ENCODE measurements at places on chromosomes 12 and 14.
A peak's percentile ranks its signal among the peaks of the same experiment; 100 is the strongest.

- DNase-seq = no peak
Observed at GRCh38 chr12:109725321-109726105, 11.9 kb downstream of the FAM222A start.

DNA sequence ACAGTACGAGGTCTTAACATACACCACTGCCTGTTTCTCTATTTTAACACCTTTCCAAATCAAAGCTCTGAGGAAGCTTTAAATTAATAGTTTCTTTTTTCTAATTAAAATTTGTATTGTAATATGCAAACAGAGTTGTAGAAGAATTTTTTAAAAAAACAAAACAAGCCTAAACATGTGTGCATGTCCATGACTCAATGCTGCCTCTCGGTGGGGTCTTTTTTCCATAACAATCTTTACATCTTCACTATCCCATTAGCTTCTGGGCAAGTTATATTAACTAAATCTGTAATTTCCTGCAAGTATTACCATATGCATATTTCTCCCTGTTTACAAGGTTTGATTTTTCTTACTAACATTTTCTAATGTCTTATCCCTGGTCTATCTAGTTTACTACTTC is 143.9 kb upstream of the NAV3 start:
- no peak for DNase-seq

GRCh38 chr12:54173066-54173726 is 15.6 kb downstream of the SMUG1 start:
- DNase-seq = peak; percentile 39

- DNase-seq = no peak
Observed at GRCh38 chr12:71947645-71948105, 9.0 kb downstream of the TPH2 start.

GRCh38 chr12:106119301-106119700 is 19.5 kb downstream of the NUAK1 start:
- no peak for DNase-seq

- no peak for DNase-seq
Observed at GRCh38 chr12:108364879-108365278, 25.8 kb upstream of the CMKLR1 start.

DNA sequence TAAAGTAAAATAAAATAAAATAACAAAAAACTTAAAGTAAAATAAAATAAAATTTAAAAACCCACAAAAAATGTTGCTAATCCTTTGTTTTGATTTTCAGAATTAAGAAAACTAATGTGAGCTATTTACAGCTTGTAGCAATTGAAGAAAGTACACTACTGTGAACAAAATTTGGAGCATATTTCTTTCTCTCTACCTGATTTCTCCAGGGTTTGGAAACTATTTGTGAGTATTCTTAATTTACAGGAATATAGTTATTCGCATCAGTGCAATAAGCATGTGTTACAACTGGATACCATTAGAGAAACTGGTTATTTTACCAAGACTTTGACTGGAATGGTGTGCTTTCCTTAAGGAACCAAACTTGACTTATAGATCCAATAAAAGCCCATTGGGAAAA is 86.1 kb upstream of the CNOT2 start:
- DNase-seq = no peak

- no peak for DNase-seq
Observed at GRCh38 chr12:98294051-98294805, 221.2 kb upstream of the TMPO start.

DNA sequence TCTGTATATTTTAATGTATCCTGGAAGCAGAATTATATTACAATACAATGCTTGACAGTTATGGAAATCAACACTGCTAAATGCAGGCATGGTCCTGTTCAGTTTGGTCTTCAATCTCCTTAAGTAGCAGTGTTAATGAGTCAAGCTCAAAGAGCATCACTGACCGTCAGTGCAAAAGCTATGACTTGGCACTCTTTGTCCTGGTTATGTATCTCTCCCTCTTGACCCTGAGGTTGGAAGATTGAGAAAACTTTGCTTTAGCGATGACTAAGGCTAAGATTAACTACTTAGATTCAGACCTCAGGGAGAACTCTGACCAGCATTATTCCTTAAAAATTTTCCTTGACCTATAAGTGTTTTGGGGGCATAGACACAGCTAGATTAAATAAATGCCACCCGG is 10.9 kb downstream of the CLEC7A start:
- no peak for DNase-seq

- no peak for DNase-seq
Observed at GRCh38 chr12:49683599-49684309, 23.5 kb downstream of the FMNL3 start.

DNA sequence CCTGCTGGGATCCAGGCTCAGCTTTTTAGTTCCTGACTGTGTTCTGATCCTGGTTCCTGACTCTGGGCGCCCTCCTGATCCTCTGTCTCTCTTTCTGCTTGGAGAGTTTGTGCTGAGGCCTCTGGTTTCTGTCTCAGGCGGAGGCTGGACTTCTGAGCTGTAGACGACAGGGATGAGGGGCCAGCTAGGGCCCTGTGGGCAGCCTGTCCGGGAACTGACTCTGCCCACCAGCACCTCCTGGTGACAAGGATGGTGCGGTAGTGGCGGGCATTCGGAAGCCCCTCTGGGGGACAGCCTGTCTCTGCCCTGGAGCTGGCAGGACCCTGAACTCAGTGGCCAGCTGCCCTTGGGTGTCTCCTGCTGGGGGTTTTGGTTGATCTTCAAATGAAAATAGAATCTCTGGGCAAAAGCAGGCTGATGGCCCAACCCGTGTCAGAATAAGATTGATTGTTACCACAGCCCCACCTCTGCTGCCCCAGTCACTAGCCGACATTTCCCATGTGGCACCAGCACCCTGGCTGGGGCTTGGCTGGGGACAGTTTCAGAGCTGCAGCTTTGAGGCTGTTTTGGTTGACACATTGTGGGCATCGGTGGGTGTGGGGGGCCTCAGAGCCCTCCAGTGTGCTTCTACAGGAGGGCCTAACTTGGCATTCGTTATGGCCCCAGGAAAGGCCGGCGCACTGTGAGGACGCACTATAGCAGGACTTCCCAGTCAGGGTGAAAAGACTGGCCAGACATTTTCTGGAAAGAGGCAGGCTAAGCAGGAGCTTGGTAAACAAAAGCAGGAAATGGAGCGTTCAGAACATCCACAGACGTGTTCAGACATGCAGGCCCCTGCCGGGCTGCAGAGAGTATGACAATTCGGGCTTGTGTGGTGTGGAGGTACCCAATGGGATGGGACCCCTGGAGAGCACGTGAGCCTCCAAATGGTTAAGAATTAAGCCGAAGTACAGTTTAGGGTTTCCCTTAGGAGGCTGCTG is 16.2 kb downstream of the KRT80 start:
- DNase-seq = no peak

DNA sequence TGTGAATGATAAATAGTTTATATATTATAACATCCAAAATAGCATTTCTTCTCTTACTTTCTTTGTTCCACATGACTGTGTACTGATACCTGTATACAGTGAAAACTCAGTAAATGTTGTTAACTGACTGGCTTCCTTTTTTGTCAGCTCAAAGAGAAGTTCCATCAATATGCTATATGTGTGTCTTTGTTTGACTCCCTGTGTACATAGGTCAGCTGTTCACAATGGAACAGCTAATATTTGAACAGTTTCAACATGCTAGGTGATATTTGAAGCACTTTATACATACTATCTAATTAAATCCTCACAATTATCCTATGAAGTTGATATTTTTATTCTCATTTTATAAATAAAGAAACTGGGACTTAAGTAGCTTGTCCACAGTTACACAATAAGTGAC is 15.3 kb upstream of the KICS2 start:
- no peak for DNase-seq

DNA sequence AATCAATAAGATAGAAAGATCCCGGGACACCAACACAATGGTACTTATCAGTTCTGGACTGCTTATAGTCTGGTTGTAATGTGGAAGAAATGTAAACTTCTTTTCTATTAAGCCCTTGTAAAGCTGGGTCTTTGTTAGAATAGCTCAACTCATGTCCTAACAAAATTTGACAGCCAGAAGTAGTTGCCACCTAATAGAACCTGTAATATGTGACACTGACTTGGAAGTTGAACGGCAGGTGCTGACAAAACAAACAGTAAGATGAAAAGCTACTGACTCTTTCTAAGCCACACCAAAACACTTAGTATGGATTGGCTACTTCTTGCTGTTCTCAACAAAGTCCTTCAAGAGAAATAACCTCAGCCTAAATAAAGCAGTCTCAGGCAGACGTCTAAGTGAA is 56.6 kb downstream of the KIF21A start:
- DNase-seq = no peak

DNA sequence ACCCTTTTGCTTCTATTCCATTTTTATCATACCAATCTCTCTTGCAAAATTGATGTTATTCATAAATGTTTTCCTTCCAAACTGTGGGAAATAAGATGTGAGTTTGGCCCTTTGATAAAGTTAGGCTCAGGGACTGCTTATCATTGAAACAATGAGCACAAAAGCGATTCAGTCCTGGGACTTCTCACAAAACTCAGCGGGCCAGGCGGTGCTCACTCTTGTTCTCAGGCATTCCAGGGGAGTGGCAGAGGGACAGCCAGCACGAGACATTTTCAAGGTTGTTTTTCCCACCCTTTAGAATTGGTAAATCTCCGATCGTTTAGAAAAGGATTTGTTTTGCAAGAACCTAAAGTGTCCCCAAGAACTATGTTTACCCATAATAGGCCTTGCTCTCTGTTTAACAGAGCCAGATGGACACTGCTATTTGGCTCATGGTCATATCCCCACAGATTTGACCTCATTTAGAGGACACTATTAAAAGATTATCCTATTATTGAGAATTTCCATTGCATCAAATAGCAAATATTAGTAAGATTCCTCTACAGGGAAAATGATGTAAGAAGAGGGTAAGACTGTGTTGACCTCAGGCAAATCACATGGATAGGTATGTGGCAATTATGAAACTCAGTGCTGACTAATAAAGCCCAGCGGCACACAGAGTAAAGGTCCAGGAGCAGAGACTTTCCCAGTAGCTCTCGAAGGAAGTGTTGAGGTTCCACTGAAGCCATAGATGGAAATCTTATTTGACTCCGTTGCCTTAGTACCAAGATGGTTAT is 102.7 kb upstream of the USP44 start:
- DNase-seq = no peak

- no peak for DNase-seq
Observed at GRCh38 chr14:96349286-96350075, 13.7 kb downstream of the ATG2B start.

- no peak for DNase-seq
Observed at GRCh38 chr12:79370021-79370420, 320.7 kb downstream of the PAWR start.

GRCh38 chr12:70581208-70581607 is 56.0 kb downstream of the PTPRB start:
- DNase-seq = no peak

DNA sequence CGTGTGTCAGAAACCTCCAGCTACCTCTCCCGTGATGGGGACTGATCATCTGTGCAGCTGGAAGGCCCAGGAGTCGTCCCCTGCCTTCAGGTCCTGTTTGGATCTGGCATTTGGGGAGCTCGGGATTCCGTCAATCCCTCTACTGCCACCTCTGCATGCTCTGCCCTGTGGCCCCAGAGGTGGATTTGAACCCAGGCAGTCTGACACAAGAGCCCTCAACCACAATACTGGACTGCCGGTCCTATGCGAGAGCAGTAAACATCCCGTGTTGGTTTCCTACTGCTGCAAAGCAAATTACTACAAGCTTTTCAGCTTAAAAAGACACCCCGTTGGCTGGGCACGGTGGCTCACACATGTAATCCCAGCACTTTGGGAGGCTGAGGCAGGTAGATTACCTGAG is 121.9 kb upstream of the FKBP4 start:
- no peak for DNase-seq

DNA sequence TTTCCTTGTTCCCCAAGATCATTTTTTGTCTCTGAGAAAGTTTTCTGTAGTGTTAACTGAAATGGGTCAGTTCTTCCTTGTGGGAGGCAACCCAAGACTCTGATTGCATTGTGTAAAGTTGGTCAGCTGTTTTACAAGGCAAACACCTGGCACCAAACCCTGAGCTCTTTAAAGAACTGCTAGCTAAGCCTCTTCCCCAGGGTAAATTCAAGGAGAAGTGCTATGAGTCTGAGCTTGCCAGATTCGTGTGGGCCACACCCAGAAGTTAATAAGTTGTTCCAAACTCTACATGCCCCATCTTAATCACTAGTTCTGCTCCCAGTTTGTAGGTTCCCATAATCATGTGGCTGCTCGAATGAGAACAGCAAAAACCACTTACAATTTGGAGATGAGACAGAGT is 214.5 kb downstream of the BTG1 start:
- no peak for DNase-seq

DNA sequence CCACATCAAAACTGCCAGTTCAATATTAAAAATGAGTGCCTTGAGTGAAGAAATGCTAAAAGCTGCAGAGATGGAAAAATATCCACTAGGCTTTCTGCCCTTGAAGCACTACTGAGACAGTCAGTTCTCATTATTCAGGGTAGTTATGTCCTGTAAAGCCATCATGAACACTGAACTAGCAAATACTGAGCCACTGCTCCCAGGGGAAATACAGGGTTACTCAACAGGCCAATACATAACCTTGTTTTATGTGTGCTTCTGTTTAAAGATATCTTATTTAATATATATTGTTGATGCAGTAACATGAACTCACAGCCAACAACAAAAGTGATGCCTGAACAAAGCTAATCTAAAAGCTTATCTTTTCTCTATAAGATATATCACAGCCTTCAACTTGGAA is 3.3 kb downstream of the RAD52 start:
- no peak for DNase-seq

DNA sequence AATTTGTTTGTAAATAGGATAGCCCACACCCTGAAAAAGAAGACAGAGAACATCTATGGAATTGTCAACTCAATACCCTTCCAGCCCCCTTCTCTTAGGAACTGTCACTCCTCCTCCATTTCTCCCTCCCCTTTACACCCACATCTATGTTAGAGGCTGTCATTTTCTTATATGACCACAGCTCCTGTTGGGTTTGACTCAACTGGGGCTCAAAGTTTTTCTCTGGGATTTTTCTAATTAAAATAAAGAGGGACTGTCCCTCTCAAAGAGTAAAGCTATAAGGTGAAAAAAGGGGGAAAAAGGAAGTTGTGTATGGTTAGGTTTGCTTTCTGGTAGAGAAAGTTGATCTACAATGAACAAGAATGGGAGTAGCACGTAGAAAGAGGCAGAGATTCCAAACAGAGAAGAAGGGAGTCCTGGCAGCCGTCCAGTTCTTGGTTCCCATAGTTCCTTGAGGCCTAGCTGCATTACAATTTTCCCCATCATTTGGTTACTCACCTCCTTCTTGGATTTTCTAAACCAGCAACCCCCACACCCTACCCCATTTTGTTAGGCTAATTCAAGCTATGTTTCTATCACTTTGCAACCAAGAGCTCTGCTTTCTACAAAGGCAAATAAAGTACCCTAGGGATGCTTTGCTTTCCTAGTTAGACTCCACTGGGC is 44.3 kb upstream of the STK38L start:
- no peak for DNase-seq

GRCh38 chr12:103530307-103531066 is 34.7 kb upstream of the C12orf42 start:
- DNase-seq = no peak

Data from GM12892 (cell line).